Cardiac muscle cell (in vitro differentiated cells and primary cell): ENCODE measurements at places on chromosomes 6 and 20. TPM values are rescaled to one million over a fixed set of nuclear protein-coding genes. Genes with fewer than 3 reads are reported as not detected.

CD24 gene
- total RNA-seq: 109 and 166 TPM in 2 replicates

LINC00237 gene
- not detected in 2 replicates for total RNA-seq

VNN1 gene
- not detected in 2 replicates for total RNA-seq

ATP9A gene
- total RNA-seq: 15.2 and 16.9 TPM in 2 replicates

TGM3 gene
- total RNA-seq: 0.11 TPM in 1 of 2 replicates, not detected in the other

SLC13A3 gene
- total RNA-seq: 2.5 and 3.9 TPM in 2 replicates

OLIG3 gene
- not detected in 2 replicates for total RNA-seq

ZNF391 gene
- total RNA-seq: 3.7 and 5.4 TPM in 2 replicates

IRF4 gene
- not detected in 2 replicates for total RNA-seq

KIFC1 gene
- total RNA-seq: 14.0 and 69.2 TPM in 2 replicates

LPIN3 gene
- total RNA-seq: 13.5 and 17.0 TPM in 2 replicates

TNFRSF21 gene
- 12.6 and 19.0 TPM in 2 replicates for total RNA-seq

HEY2 gene
- 38.1 and 73.8 TPM in 2 replicates for total RNA-seq

LAMA2 gene
- total RNA-seq: 52.0 and 78.1 TPM in 2 replicates

MCHR2 gene
- not detected in 2 replicates for total RNA-seq

ANKRD66 gene
- total RNA-seq: not detected in 2 replicates

GRCh38 chr6:2554651-2555260, 196.0 kb downstream of the MYLK4 start:
- DNase-seq: no peak

DNA sequence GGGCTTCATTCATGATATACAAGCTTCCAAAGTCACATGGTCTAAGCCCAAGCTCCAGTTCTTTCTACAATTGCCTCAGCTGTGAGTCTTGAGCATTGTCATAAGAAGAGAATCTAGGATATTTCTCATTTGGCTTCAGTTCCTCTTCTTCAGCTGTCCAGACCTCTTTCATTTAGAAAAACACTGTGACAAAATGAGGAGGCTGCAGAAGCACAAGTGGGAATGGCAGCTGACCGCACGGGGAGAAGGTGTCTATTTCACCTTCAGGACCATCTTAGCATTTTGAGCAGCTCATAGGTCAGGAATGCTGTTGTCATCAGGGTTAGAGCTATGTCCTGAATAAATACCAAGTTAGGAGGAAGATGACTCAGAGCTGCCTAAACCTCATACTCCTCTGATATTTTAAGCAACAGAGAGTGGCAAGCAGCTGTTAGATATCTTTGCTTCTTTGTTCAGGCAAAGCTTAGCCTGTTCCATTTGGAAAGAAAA, 390.1 kb upstream of the CITED2 start:
- DNase-seq: peak; percentile 17

- peak; percentile 52 for DNase-seq
Observed at GRCh38 chr20:13022401-13023155, 13.8 kb downstream of the SPTLC3 start.

- no peak for DNase-seq
Observed at GRCh38 chr20:646107-646867, 6.7 kb downstream of the SRXN1 start.

GRCh38 chr6:13434777-13435176, 52.6 kb downstream of the GFOD1 start:
- no peak for DNase-seq

DNA sequence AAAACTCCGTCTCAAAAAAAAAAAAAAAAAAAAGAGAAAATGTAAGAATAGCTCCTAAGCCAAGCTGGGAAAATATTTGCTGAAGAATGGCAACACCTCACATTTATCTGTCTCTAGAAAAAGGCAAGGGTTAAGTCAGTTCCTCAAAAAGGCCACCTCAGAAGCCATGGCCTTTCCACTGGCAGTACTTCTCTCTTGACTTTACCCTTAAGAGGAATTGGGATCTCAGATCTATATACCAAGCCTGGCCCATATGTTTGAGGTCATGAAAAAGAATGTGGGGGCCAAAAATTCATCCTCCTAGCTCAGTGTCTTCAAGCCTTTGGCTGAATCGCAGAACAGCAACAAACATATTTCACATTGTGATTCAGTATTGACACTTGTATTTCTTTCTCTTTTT, 10.9 kb upstream of the NCOA3 start:
- no peak for DNase-seq

DNA sequence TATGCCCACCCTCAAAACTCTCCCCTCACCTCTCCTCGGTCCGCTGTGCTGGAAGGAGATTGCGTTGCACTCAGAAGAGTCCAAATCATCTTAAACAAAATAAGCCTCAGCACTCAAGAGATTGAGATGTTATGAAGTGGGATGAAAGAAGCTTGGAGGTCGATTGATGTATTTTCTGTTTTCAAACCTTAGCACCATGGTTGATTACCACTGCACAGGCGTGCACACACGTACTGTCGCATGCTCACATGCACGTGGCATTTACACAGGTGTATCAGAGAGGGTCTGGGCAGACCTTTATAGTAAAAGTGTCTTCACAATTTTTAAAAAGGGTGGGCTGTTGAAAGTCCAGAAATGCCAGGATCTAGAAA, 612 bp upstream of the AGPAT4 start:
- DNase-seq: no peak

- DNase-seq: peak; percentile 11
Observed at GRCh38 chr6:99151634-99152346, 197.7 kb downstream of the FAXC start.

- no peak for DNase-seq
Observed at GRCh38 chr6:28478518-28478917, 35.2 kb upstream of the ZSCAN23 start.

GRCh38 chr6:44342052-44342451, 398 bp upstream of the SPATS1 start:
- no peak for DNase-seq

- no peak for DNase-seq
Observed at GRCh38 chr20:10505827-10506226, 70.7 kb downstream of the SLX4IP start.

GRCh38 chr6:132604635-132605152, 15.2 kb upstream of the TAAR5 start:
- DNase-seq: no peak

DNA sequence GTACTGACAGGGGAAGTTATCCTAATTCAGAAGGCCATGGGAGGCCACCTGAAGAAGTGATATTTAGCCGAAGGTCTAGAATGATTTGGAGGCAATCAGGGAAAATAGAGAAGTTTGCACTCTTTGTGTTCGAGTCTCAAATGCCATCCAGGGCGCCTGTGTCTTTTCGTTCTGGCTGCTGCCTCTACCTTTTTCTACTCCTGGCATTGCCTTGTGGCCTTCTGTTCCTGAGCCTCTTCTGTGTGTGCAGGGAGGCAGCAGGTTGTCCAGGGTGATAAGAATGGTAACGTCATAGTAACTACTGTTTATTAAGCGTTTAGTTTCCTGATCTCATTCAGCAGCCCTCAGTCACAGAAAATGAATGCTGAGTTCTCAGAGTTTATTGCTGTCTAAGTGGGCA, 252.1 kb downstream of the FARS2 start:
- no peak for DNase-seq

DNA sequence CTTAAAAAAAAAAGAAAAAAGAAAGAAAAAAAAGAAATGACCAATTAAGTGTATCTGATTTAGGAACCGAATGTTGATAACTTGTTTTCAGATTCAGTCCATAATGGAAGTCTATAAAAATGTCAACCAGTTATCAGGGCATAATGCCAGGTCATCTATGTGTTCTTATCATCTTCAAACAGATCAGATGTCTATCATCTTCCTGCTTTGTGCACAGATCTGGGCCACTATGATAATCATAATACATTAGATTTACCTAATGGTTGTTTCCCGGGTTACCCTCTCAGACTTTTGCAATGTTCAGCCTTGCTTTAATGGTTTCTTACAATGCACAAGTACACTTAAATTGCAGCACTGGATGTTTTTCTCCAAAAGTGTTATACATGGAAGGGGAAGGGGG, 100.6 kb downstream of the NKAIN2 start:
- no peak for DNase-seq

DNA sequence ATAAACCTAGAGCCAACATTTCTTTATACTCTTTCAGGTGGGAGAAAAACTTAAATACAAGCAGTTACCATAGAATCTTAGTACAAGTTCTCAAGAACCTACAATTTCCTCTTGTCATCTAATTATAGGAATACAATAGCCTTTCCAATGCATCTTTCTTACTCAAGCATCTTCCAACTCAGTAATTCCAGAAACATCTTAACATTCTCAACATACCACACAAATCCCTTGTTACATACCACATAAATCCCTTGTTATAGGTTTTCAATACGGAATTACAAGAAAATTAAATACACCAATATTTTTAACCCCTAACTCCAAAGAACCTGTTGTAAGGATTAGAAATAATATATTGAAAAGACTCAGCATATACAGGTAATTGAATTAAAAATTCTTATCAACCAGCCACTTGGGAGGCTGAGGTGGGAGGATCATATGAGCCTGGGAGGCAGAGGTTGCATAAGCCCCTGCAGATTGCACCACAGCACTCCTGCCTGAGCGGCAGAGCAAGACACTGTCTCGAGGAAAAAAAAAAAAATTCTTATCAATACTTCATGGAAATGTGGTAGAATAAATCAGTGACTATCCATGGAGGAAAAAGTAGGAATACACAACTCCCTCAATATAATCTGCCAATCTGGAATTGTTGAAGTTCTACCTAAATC, 127.5 kb upstream of the CCDC28A start:
- no peak for DNase-seq

GRCh38 chr20:14826543-14827313, 489.3 kb upstream of the FLRT3 start:
- no peak for DNase-seq

- DNase-seq: peak; percentile 35
Observed at GRCh38 chr20:14712302-14712739, 374.9 kb upstream of the FLRT3 start.

GRCh38 chr6:26544473-26544872, 6.3 kb downstream of the HMGN4 start:
- no peak for DNase-seq

GRCh38 chr6:151683381-151683780, 124.1 kb upstream of the ESR1 start:
- DNase-seq: no peak

DNA sequence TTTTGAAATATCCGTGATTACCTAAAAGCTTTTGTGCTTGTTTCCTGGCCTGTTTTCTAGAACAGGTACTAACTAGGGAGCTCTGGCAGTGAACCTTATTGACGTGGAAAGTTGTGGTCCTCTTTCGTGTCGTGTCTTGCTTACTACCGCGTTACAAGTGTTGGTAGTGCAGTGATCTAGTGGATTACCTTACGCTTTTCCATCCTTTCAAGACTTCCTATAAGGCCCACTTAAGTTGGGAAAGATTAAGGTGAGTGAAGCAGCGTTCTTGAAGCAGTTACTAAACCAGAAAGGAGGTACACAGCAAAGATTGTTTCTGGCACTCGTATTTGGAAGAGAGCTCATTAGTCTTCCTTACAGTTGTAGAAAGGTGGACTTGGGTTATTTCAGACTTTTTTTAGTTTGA, 1.9 kb downstream of the PNRC1 start:
- DNase-seq: peak; percentile 60

- DNase-seq: no peak
Observed at GRCh38 chr6:117262799-117263198, 2.6 kb upstream of the VGLL2 start.
